ENCODE measurements at places on chromosomes 2 and 18.

GRCh38 chr2:216206041-216206703 is 97.0 kb downstream of the XRCC5 start:
- DNase-seq, result no peak

DNA sequence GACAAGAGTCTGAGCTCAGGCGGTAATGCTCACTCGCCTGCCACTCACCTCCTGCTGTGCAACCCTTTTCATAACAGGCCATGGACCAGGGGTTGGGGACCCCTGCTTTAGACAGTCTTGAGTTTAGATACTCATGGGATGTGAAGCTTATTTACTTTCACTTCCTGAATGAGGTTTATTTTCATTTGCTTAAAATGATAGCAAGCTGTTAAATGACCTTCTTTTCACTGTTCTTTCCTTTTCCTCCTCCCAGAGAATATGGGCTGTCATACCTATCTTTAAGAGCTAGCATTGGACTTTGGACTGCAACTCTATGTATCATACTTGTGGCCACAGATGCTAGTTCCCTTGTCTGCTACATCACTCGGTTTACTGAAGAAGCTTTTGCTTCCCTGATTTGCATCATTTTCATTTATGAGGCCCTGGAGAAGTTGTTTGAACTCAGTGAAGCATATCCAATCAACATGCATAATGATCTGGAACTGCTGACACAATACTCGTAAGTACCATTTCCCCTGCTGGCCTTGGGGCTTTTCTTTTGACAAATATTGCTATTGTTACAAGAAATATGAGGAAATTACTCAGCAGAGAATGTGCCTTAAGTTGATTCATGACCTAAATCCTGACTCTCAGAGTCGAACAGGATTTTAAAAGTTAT is 168.5 kb downstream of the DPP4 start:
- DNase-seq, result no peak

DNA sequence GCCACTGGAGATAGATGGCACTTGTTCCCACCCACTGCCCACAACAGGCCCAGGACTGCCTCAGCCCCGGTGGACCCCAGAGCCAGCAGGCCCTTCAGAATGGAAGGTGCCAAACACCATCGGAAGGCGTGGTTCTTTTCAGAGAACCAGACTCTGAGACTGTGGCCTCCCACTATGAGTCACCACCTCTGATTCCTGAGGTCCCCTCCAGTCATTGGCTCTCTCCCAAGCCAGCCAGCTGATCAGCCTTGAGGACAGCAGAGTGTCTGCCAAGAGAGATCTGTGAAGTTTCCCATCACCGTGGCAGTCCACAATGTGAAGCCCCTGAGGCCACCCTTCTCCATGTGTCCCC is 10.4 kb upstream of the MAP3K2 start:
- DNase-seq, result no peak

DNA sequence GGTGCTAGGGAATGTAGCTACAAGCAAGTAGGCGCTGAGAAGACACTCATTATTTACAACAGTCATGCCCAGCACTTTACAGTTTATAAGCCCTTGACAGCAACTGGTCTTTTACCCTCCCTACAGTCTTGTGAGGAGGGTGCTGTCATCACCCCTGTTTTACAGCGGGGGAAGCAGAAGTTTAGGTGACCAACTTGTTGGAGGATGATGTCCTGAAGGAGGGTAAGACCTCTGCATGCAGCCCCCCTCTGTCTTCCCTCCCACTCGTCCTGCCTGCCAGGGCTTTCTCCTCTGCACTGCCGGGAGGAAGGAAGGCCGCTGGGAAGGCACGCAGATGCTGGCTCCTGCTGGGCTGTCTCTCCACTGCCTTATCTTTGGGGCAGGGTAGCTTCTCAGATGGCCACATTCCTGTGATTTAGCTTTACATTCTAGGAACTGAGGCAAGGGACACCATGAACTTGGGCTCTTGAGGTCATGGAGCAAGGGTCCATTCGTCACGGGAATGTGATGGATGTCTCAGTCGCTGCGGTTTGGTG is 972 bp downstream of the IL1R1 start:
- DNase-seq, result no peak

DNA sequence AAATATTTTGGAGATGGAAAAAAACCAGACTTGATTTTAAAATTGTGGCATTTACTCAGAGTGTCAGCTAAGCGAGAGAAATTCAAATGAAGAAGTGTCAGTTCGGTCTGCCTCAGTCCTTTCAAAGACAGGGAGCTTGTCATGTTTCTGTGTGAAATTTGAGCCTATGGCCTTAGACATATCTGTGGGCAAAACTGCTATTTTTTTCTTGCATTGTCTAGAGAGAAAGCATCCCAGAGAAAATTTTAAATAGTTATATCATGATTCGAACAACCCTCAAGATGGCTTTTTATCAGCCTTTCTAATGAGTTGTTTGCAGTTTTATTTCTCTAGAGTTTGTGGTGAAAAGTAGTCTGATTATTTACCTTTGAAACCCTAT is 50.2 kb upstream of the KCNE4 start:
- DNase-seq, result no peak

DNA sequence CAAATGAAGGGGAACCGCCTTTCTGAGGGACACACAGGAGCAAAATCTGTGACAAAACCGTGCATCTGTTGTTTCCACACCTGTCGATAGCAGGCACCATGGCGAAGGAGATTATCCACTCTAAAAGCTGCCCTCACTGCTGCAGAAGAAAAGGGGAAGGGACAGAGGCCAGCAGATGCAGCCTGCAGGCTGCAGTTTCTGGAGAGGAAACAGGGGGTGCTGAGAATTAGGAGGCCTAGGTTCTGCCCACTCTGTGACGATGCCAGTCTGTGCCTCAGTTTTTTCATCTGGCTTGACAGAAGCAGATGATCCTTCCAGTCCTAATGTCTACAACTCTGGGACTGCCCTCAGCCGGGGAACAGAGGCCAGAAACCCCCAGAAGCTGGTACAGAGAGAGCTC is 17.7 kb downstream of the PAX8 start:
- DNase-seq, result no peak

DNA sequence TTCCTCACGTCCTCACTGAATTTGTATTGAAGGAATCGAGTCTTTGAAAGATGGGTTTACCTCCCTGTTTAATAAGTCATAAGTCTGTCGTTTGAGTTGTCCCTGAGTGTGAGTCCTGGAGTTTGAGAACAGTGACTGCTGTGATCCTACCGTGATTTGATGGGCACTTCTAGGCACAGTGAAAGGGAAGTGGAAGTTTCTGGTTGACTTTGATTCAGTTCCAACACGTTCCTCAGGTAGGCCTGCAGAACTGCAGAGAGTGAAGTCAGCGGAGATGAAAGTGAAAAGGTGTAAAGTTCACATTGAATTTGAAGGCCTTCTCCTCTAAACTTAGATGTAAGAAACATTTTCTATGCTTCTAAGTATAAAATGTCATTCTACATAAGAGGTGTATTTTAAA is 52.9 kb upstream of the ACKR3 start:
- DNase-seq, result no peak

GRCh38 chr18:13067124-13067523 is 76.0 kb downstream of the CEP192 start:
- DNase-seq, result no peak

GRCh38 chr18:5253910-5254309 is 41.6 kb downstream of the ZBTB14 start:
- DNase-seq, result no peak

- DNase-seq, result no peak
These were observed 112.3 kb upstream of the UGP2 start for GRCh38 chr2:63729362-63729761.

- DNase-seq, result no peak
These were observed 46.7 kb downstream of the EN1 start for GRCh38 chr2:118800736-118801135.

GRCh38 chr2:128668946-128669345 is 350.3 kb upstream of the HS6ST1 start:
- DNase-seq, result no peak

GRCh38 chr2:58701688-58702301 is 460.7 kb upstream of the FANCL start:
- DNase-seq, result no peak

DNA sequence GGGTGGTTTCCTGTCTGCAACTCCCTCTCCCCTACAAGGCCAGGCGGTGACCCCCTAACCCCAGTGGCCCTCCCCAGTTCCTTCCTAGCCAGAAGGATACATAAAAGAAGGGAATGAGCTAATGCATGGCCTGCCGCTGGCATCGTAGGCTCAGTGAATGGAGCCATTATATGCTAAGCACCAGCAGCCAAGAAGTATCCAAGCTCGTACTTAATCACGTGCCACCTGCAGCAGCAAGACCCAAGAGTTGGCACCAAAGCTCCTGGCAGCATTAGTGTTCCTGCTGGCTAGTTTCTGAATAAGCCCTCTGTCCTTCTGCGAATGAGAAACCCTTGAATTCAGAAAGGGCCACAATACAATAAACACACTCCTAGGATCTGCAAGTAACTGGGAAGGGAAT is 4.3 kb downstream of the DBI start:
- no peak for DNase-seq

- DNase-seq, result no peak
These were observed 38.6 kb downstream of the STON1 start for GRCh38 chr2:48568547-48568946.

DNA sequence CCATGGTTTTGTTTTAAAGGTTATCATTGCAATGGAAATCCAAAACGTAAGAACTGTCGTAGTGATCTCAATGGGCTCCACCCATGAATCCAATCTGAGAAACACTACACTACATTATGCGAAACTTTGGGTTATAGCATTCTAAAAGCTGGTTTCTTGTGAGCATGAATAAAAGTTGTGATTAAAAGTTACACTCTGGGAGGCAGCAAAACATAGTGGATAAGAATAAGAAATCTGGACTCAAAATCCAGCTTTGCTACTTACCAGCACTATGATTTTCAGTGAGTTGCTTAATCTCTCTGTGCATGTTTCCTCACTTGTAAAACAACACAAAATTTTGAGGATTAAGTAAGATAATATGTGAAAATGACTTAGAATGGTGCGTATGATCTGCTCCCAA is 25.7 kb upstream of the THOC1 start:
- no peak for DNase-seq

DNA sequence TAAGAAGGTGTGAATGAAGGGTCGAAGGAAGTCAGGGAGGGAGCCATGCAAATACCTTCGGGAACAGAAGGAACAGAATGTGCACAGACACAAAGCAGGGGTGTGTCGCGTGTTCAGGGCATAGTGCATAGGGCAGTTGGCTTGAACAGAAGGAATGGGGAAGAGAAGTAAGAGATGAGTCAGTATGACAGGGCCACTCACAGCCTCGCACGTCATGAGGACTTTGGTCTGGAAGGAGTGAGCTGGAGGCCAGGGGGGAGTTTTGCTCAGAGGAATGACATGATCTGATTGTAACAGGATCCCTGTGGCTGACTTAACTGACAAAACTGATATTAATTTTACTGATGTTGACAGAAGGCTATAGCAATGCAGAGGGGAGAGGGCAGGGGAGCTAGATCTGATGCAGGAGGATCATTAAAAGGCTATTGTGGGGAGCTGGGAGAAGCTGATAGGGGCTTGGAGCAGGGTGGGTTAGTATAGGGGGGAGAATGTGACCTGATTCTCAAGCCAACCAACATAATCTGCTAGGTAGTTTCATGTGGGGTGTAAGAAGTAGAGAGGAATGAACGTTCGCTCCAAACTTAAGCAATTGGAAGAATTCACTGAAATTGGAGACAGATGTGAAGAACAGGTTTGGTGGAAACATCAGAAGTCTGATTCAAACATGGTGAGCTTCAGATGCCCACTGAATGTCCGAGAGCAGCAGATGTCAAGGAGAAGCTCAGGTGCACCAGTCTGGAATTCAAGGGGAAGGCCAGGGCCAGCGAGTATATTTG is 60.4 kb upstream of the COPS8 start:
- peak; percentile 7 for DNase-seq

GRCh38 chr18:48308027-48308635 is 101.1 kb downstream of the ZBTB7C start:
- no peak for DNase-seq

DNA sequence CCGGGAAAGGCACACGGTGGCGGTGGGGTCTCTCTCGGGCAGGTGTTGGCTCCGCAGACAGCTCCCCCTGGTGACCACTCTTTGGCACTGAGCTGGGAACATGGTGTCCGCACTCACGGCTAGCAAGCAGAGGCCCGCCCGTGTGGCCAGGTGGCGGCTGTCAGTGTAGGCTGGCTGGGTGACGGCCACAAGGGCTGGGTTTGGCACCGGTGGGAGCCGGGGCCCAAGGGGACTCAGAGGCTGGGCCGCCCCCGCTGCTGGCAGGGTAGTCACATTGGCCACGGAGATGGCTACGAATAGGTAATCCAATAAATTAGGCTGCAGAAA is 1071.7 kb downstream of the RPIA start:
- no peak for DNase-seq

DNA sequence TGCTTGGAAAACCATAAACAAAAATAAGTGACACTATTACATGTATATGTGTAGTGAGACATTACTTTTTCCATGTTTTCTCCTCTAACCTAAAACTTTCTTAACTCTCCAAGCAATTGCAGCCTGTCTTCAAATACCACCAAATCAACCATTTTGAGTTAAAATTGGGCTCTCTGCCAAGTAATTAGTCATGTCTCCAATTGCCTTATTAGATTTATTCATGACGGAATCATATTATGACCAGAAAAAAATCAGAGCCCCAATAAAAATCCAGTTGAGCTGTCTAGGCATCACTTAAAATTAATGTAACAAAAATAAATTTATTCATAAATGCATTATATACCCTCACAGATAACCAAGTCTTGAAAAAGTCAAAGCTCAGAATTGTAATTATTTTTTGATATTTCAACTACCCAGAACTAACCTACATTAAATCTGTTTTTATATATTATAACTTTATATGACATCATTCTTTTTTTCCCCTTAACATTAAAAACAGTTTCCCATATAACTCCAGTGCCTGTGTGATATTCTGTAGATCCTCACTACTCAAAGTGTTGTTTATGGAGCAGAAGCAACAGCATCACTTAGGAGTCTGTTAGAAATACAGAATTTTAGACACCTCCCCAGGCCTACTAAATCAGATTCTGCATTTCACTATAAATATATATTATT is 157.0 kb downstream of the ERBB4 start:
- no peak for DNase-seq

GRCh38 chr2:176020400-176020799 is 18.3 kb upstream of the LNPK start:
- no peak for DNase-seq

DNA sequence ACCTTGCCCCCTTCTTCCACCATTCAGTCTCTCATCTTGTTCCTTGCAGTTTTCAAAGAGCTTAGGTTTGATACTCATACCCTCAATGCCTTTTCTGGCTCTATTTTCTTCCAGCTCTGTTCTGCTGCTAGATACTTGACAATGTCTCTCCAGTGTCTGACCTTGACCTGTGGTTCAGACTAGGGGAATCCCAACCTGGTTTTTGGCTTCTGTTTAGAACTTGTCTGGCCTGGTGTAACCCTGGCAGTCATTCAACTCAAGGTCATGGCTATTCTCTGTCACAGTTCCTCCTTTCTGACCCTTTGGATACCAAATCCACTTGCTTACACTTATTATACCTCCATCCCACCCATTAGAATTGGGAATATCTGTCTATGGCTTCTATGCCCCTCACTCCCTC is 31.8 kb upstream of the IMP4 start:
- DNase-seq, result no peak
